B cell (primary cell): ENCODE measurements at places on chromosomes 5 and 9. TPM values are rescaled to one million over a fixed set of nuclear protein-coding genes. Genes with fewer than 3 reads are reported as not detected.

- no peak for DNase-seq
These were observed 556.5 kb upstream of the SEMA6A start for GRCh38 chr5:117131048-117131679.

GRCh38 chr9:93028448-93029006, 30.0 kb upstream of the SUSD3 start:
- DNase-seq: peak; percentile 81

DNA sequence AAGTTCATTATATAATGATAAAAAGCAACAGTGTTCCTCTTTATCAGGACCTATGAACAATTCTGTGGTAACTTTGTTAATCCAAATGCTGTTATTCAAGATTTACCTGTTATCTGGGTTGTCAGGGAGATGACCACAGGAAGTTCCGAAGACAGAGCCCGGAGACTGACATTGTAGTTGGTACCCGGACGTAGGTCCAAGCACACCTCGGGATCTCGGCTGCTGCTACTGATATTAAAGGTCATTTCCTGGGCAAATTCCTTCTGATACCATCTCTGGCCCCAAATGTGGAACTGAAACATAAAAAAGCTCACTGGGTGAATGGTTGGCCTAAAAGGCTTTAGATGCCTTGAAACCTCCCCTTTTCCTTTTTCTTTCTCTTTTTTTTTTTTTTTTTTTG, 96.7 kb downstream of the SUSD1 start:
- DNase-seq: peak; percentile 51

DNA sequence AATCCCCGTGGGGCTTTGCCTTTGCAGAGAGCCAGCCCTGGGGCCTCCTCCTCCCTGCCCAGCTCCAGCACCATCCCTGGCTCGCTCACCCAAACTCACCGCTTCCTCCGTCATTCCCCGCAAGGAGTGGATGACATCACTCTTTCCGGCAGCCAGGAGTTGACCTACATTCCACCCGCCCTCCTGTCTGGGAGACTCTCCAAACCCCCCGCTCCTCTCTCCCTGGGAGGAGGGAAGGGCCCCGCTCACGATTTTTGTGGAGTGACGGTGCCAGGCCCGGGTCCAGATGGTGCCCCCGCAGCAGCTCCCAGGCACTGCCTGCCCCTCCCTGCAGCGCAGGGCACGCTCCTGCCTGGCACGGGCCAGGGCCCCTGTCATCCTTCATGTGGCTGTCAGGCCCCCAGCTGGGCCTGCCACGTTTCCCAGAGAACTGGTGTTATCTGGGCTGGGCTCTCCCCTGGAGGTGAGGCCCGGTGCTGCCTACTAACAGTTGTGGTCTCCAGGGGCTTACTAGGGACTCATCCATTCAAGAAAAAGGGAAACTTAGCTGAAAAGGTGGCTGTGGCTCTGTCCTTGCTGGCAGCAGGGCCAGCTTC, 52.3 kb downstream of the NTNG2 start:
- no peak for DNase-seq

DNA sequence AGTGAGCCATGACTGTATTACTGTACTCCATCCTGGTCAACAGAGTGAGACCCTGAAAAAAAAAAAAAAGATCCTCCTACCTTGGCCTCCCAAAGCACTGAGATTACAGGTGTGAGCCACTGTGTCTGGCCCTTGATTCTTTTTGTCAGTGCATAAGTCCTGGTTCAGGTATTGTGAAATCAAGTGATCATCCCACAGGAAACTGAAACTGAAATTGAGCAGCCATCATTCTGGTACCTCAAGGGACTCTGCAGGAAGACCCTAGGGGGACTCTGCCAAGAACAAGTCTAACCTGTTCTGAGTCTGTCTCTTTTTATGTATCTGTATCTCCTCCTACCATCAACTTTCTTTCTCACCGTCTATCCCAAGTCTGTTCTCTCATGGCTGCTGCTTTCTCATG, 1.9 kb upstream of the DCAF10 start:
- DNase-seq: no peak

GRCh38 chr5:113748403-113748802, 234.9 kb downstream of the YTHDC2 start:
- no peak for DNase-seq

GRCh38 chr9:3189113-3189861, 336.5 kb downstream of the RFX3 start:
- DNase-seq: no peak

DNA sequence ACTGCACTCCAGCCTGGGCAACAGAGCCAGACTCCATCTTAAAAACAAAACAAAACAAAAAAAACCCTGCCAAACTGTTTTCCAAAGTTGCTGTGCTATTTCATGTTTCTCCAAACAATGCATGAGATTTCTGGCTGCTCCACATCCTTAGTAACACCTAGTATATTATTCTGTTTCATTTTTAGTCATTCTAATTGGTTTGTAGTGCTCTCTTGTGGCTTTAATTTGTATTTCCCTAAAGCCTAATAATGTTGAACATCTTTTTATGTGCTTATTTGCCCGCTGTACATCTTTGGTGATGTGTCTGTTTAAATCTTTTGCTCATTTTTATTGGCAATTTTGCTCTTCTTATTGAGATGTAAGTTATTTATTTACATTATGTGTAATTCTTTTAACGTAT, 18.4 kb upstream of the TTC1 start:
- no peak for DNase-seq

DNA sequence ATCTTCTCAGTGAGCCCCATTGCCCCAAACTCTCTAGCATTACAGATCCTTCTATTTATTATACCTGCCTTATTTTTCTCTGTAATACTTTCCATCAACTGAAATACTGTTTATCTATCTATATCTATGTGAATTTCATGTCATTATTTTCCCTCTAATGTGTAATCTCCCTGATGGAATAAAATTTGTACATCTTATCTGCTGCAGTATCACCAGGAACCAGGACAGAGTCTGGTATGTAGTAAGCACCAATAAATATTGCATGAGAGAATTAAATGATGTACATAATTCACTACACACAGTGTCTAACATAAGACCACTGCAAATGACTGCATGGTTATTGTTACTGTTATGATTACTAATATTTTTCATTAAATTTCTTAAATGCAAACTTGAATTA, 759.1 kb downstream of the PRELID2 start:
- no peak for DNase-seq

DNA sequence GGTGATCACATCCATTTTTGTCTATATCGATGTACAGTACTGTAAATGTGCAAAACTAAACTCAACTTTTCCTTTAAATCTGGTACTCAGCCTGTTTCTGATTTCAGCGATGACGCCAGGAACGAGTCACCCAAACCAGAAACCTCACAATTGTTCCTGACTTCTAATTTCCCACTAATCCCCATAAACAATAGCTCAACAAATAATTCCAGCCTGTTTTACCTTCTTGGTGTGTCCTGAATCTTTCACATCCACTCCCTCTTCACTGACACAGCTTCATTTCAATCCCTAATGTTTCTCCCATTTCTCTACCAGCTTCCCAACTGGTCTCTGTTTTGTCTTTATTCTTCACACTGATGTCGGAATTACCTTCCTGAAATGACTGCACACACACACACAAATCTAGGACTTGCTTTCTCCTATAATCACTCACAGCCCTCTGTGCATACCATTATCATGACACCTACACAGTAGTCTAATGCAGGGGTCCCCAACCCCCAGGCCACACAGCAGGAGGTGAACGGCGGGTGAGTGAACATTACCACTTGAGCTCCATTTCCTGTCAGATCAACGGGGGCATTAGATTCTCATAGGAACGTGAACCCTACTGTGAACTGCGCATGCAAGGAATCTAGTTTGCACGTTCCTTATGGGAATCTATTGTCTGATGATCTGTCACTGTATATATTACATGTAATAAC, 97.8 kb upstream of the SLC30A5 start:
- no peak for DNase-seq

DNA sequence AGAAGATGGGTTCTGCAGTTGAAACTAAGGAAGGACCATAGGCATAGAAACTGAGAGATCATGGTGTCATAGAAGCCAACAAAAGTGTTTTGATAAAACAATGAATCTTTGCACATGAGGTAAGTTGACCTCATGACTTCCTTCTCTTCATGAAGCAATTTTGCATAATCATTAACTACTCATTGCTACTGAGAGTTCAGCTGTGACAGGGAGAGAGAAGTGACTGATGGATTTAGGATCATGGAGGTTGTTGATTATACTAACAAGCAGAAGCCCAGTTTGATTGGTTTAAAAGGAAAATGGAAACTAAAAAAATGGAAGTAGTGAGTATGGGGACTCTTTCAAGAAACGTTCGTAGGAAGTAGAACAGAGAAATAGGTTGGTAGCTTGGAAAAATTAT, 51.2 kb downstream of the PARP8 start:
- DNase-seq: peak; percentile 19

DNA sequence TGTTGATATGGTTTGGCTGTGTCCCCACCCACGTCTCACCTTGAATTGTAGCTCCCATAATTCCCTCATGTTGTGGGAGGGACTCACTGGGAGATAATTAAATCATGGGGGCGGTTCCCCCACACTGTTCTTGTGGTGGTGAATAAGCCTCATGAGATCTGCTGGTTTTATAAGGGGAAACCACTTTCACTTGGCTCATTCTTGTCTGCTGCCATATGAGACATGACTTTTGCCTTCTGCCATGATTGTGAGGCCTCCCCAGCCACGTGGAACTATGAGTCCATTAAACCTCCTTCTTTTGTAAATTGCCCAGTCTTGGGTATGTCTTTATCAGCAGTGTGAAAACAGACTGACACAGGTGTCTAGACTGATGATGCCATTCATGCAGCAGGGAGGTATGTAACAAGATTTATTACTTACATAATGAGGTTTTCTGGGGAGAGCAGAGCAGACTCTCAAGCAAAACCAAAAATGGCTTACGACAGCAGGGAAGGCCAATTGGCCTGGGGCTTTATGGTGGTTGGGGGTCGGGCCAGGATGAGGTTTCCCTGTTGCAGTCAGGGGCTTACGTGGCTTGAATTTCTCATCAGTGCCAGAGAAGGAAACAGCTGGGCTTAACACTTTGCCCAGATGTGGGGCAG, 9.5 kb upstream of the COMMD10 start:
- DNase-seq: peak; percentile 58

DNA sequence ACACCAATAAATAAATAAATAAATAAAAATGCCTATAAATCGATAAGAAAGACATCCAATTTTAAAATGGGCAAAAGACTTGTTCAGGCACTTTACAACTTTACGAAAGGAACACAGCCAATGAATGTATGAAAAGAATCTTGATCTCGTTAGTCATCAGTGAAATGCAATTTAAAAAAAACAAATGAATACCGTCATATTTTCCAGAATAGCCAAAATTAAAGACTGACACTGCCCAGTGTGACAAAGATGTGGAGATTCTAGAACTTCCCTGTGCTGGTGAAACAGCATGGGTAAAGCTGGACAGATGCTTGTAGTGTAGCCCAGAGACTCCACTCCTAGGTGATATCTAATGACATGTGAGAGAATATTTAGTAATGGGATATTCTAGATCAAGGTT, 127.1 kb downstream of the GOLPH3 start:
- no peak for DNase-seq

- no peak for DNase-seq
These were observed 205.5 kb downstream of the NPR3 start for GRCh38 chr5:32916648-32917047.

The PCDHB8 gene
- polyA plus RNA-seq: not detected in 2 replicates

The GRXCR2 gene
- polyA plus RNA-seq: not detected in 2 replicates

The SPZ1 gene
- polyA plus RNA-seq: not detected in 2 replicates

The OR13C4 gene
- not detected in 2 replicates for polyA plus RNA-seq

The SNX2 gene
- polyA plus RNA-seq: 107 and 214 TPM in 2 replicates

The TMEM141 gene
- polyA plus RNA-seq: 32.4 and 60.8 TPM in 2 replicates

The SLC36A3 gene
- polyA plus RNA-seq: not detected in 2 replicates

The SLC25A48 gene
- polyA plus RNA-seq: not detected in 2 replicates
